ENCODE measurements at places on chromosomes 2 and 18. TPM values are rescaled to one million over a fixed set of nuclear protein-coding genes. Genes with fewer than 3 reads are reported as not detected.

DNA sequence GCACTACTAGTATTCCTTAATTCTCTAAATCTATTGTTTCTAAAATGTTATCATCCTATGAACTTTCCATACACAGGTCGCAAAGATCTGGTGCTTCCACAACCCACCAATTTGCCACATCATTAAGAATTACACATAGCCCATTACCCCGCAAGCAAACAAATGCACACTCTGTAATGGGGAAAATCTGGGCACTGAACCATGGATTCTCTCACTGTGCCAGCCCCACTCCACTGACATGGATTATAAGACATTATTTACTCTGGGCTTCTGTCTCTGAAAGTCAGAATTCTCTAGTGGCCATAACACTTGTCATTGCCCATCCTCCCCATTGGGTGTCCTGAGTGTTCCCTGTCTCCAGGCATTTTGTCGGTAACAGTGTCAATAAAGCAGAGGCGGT lies 537.1 kb downstream of the EPHA4 start:
- no peak for DNase-seq

The MC4R gene
- total RNA-seq, result not detected

- no peak for DNase-seq
Observed at GRCh38 chr2:19722531-19722971, 179.2 kb downstream of the TTC32 start.

The GCKR gene
- 0.33 TPM for total RNA-seq

The C2orf81 gene
- 3.9 TPM for total RNA-seq

The DTNA gene
- total RNA-seq, result 0.77 TPM

DNA sequence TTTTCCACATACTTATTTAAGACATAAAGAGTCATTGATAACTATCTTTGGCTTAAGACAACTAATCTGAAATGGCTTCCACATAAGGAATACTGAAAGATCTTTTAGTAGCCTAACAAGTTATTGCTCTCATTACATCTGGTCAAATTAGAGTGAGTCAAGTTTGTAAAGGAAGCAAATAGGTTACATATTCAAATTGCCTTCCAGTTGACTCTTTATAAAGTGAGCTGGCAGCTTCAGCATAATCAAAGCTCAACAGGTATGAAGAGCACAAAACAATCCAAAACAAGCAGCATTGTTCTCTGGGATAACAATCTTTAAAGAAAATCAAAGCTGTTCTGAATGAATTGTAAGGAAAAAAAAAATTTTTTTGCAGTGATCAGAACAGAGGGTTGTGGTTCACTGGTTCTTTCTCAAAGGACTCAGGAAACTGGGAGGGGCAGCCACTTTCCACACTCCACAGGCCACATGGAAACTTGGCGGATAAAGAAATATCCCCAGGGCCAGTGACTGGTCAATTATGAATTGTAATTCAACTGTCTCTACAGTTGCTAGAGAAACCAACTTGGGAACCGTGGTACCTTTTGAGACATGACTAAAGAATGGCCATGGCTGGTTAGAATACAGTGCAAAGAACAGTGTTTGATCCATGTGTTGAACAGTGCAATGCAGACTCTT lies 369.3 kb upstream of the KCNH7 start:
- no peak for DNase-seq

The MAP2 gene
- total RNA-seq, result 44.9 TPM

GRCh38 chr18:27311114-27311513 lies 126.0 kb upstream of the CHST9 start:
- no peak for DNase-seq

- DNase-seq, result no peak
Observed at GRCh38 chr2:221042926-221043325, 529.2 kb downstream of the EPHA4 start.

The GCC2 gene
- 23.4 TPM for total RNA-seq

DNA sequence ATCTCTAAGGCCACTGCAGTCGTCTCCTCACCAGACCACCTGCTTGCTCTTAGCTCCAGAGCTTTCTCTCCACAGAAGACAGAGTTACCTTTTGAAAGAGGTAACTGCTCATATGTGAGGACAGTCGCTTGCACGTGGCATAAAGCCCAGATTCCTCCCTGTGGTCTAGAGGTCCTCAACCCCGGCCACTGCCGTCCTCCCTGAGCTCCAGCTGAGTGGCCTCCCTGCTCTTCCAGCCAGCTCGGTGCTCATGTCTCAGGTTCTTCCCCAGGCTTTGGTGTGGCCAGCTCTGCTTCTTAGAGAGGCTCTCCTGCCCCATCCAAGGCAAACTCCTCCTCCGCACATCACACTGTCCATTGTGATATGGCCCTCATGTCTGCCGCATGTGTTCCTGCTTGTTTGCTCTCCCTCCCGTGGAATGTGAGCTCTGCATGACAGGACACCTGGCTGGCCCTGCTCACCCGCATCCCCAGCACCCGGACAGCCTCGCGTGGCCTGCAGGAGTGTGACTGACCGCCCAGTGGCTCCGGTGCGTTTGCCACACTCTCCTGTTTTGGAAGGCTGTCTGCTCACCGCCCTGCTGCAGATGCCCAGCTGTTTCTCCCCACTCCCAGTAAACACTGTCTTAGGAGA lies 91.5 kb upstream of the LDLRAD4 start:
- no peak for DNase-seq

GRCh38 chr2:71829008-71829407 lies 318.7 kb downstream of the CYP26B1 start:
- DNase-seq, result no peak

The ALK gene
- total RNA-seq, result not detected

The TRIM43 gene
- not detected for total RNA-seq

GRCh38 chr18:54852780-54853675 lies 24.8 kb downstream of the RAB27B start:
- no peak for DNase-seq

DNA sequence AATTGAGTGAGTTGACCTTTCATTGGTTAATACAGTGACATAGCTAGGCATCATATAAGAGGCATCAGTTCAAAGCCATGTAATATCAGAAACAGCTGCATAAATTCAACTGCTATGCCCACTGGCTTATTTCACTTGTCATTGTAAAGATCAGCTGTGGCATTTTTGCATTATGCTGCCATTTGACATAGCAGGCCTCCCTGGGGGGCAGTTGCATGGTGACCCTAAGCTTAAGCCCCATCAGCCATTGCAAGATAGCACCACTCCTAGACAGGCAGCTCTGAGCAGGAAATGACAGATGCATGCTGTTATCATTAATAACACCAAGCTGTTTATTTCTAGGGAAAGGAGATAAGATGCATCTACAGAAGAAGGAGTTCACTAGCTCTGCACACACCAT lies 233.4 kb upstream of the CNTNAP5 start:
- DNase-seq, result no peak

GRCh38 chr2:207110310-207110709 lies 55.4 kb downstream of the KLF7 start:
- DNase-seq, result no peak

DNA sequence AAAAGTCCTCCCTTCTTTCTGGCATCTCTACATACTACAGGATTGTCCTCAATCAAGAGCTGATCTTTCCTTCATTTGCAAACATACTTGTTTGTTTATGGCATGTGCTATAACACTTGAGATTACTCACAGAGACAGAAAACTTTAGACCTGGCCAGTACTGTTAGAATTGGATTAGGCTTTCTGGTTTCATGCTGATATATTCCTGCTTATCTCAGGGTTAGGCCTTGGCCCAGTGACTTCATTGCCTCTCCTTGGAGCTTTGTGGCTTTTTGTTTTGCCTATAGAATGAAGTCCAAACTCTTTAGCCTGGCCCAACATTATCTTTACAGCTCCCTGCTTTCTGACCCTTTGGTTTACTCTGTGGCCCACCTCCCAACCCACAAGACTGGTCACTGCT lies 363.3 kb downstream of the ALK start:
- no peak for DNase-seq

DNA sequence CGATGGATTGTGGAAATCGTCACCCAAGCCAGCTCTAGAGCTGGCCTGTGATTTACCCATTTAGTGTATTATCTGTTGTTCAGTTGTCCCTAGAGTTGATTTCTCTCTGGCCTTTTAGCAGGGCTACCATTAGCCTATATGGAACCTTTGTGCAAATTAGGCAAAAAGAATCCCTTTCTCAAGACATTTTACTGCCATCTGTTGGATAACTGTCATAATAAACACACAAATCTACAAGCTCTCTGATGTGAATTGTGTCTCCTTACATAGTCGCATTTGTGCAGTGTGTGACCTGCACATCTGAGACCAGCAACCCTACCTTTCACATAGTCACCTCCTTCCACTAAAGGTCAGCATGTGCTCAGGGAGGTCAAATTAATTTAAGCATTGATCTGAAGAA lies 34.0 kb downstream of the LOXHD1 start:
- DNase-seq, result no peak

- no peak for DNase-seq
Observed at GRCh38 chr18:48719974-48720654, 181.3 kb downstream of the CTIF start.

The GCG gene
- 0.31 TPM for total RNA-seq

DNA sequence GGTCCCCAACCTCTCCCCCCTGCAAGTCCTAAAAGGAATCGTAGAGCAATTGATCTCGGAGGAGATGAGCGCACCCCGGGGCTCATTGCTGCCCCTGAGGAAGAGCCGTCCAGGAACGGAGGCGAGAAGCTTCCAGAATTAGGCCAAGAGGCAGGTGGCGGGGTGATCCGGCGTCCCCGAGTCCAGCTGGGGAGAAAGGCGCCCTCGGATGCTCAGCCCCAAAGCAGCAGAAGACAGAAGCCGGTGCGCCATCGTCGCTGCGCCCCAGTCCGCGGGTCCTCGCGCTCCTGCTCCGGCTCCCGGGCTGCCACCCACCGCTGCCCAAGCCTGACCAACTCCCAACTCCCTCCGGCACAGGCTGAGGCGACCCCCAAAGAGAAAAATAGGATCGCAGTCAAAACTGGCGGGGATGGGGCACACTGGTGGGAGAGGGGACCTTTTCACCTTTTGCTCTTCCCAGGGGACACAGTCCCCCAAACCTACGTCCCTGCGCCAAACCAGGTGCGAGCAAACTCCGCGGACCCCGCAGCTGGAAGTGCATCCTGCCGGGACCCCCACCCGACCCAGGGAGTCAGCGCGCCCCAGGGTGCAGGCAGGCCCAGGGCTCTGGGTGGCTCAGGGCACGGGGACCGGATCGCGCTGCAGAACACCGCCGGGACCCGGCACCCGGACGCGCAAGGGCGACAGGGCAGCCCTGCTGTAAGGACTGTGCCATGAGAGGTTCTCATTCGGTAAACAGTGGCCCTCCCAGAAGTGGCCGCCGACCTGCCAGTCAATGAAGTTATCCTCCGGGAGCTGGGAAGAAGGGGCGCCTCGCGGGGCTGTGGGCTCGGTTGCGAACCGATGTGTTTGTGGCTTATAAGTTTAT lies 8.4 kb upstream of the MEIS1 start:
- DNase-seq, result no peak

DNA sequence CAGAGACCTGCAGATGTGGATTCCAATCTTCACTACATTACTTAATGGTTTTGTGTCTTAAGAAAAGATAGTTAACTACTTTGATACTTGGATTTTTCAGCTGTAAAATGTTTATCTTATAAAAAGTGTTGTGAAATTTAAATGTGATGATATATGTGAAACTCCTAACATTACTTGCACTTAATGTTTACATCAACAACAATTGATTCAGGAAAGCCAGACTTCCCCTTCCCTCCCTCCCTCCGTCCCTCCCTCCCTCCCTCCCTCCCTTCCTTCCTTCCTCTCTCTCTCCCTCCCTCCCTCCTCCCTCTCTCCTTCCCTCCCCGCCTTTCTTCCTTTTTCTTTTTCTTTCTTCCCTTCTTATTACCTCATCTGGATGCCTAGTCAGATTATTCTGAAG lies 773.9 kb upstream of the FAM98A start:
- no peak for DNase-seq

DNA sequence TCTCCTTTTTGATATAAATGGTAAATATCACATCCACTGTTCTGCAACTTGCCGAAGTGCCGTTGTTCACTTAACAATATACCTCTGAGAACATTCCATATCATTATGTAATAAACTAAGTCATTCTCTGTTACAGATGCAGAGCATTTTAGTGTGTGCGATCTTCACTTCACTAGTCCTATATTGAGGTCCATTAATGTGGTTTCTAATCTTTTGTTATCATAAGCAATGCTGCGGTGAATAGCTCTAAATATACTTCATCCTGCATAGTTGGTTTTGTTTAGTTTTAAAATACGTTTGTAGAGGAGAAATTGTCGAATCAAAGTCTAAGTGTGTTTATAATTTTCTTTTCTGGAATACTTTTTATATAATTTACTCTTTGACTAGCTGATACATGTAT lies 280.3 kb upstream of the TRIB2 start:
- DNase-seq, result no peak

DNA sequence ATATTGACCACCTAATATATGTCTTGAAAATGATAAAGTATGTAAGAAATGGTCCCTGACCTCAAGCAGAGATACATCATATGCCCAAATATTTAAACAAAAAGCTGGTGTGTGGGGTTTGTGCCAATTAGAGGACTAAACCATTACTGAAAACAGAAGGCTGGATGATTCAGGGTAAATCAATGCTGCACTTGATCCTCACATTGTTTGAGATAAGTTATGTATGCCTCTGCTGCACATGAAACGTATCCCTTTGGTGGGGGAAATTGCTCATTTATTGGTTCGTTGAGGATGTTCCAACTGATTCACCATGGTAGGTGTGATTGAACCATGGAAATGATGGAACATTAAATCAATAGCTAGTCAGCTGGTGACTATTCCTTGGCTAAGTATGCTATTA lies 24.7 kb upstream of the DARS1 start:
- no peak for DNase-seq

DNA sequence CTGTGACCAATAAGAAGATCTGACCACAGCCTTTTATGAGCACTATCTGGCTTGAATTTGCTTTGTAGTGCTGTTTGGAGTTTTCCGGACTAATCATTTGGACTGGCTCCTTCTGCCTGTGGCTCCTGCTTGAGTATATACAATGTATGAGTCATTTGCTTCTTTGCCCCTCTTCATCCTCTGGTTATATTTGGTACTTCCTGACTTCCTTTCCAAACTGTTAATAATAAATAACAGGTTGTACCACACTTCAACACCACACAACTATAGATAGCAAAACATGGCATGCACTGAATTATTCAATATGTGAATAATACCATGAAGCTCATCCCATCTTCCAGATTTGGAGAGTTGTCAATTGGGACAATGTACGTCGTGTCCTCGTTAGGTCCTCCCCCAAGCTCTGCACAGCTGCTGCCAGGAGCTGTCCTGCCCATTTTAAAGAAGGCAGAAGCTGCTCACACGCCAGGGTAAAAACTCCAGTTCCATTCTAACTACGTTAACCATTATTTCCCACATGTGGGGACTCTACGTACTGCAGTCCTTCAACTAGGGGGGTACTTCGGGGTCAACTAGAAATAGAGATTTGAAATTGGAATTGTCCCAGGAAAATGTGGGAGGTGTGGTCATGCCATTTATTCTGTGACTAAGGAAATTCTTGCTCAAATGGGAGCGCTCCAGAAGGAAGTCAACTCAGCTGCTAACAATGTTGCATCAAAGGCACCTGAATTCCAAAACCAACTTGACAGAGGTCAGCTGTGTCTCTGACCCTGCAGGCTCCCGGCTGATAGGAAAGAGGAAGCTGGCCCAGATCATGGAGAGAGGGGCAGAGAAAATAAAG lies 38.1 kb downstream of the ST8SIA5 start:
- peak; percentile 58 for DNase-seq

The ANKRD30B gene
- total RNA-seq, result not detected

GRCh38 chr2:209473930-209474419 lies 50.1 kb downstream of the MAP2 start:
- DNase-seq, result peak; percentile 57

All from Panc1 (cell line).